A549 treated with CORT108297 at 1 μM for 4 hours (cell line): ENCODE measurements at places on chromosomes 7 and 10. TPM values are rescaled to one million over a fixed set of nuclear protein-coding genes. Genes with fewer than 3 reads are reported as not detected.

The EFCAB10 gene
- 2.4 to 3.7 TPM (median 3.0 TPM) in 5 replicates for total RNA-seq

The WDFY4 gene
- total RNA-seq: 0.02 to 0.05 TPM in 2 of 5 replicates, not detected in the others

The TUBGCP2 gene
- 37.5 to 46.8 TPM (median 45.3 TPM) in 5 replicates for total RNA-seq

The NEUROG3 gene
- not detected in 5 replicates for total RNA-seq

The ZNF488 gene
- 10.3 to 15.1 TPM (median 13.3 TPM) in 5 replicates for total RNA-seq

The FEZF1 gene
- total RNA-seq: not detected in 5 replicates

The WNT8B gene
- total RNA-seq: 0.03 to 0.07 TPM (median 0.04 TPM) in 3 of 5 replicates, not detected in the others

The LRMDA gene
- 4.1 to 5.7 TPM (median 4.8 TPM) in 5 replicates for total RNA-seq

The MSMB gene
- total RNA-seq: not detected in 5 replicates

The SPDYE11 gene
- not detected in 5 replicates for total RNA-seq

The CYP3A4 gene
- total RNA-seq: 0.05 TPM in 1 of 5 replicates, not detected in the others

The TMEM139 gene
- 0.75 to 1.4 TPM (median 1.2 TPM) in 5 replicates for total RNA-seq

The PTEN gene
- 37.4 to 69.1 TPM (median 42.3 TPM) in 5 replicates for total RNA-seq

The OPN1SW gene
- total RNA-seq: not detected in 5 replicates

The PAX4 gene
- not detected in 5 replicates for total RNA-seq

The KIAA1217 gene
- 2.0 to 2.7 TPM (median 2.4 TPM) in 5 replicates for total RNA-seq

The VAX1 gene
- 1.0 to 1.9 TPM (median 1.6 TPM) in 5 replicates for total RNA-seq

The MINDY4 gene
- total RNA-seq: 2.8 to 3.1 TPM (median 2.9 TPM) in 5 replicates

The PIK3AP1 gene
- 0.51 to 0.70 TPM (median 0.60 TPM) in 5 replicates for total RNA-seq

The ECHDC3 gene
- total RNA-seq: 7.9 to 11.5 TPM (median 11.3 TPM) in 5 replicates

The COBL gene
- total RNA-seq: 4.2 to 4.6 TPM (median 4.5 TPM) in 5 replicates

The CALHM3 gene
- total RNA-seq: 0.45 to 0.74 TPM (median 0.49 TPM) in 5 replicates

The CYP2E1 gene
- 0.14 to 0.39 TPM (median 0.25 TPM) in 5 replicates for total RNA-seq

The PLXDC2 gene
- total RNA-seq: 0.02 TPM in 3 of 5 replicates, not detected in the others

The GJD4 gene
- total RNA-seq: 0.06 TPM in 1 of 5 replicates, not detected in the others

The EPO gene
- not detected in 5 replicates for total RNA-seq

The ZNF394 gene
- 16.9 to 19.4 TPM (median 18.1 TPM) in 5 replicates for total RNA-seq

The AKR1C1 gene
- total RNA-seq: 486 to 610 TPM (median 589 TPM) in 5 replicates

The SPDYE1 gene
- total RNA-seq: not detected in 5 replicates

The COL17A1 gene
- 1.6 to 2.7 TPM (median 2.2 TPM) in 5 replicates for total RNA-seq

The SUN3 gene
- 0.15 to 0.16 TPM in 2 of 5 replicates, not detected in the others for total RNA-seq

The DPYSL4 gene
- 15.0 to 20.0 TPM (median 18.9 TPM) in 5 replicates for total RNA-seq

The TMEM196 gene
- not detected in 5 replicates for total RNA-seq

The GIMAP6 gene
- not detected in 5 replicates for total RNA-seq

The APBB1IP gene
- total RNA-seq: 8.7 to 9.4 TPM (median 9.1 TPM) in 5 replicates

The LFNG gene
- total RNA-seq: 8.2 to 17.8 TPM (median 17.1 TPM) in 5 replicates

The SCART1 gene
- total RNA-seq: 0.09 to 0.47 TPM (median 0.27 TPM) in 5 replicates

The TACC2 gene
- total RNA-seq: 81.1 to 93.4 TPM (median 86.7 TPM) in 5 replicates

The MBLAC1 gene
- total RNA-seq: 2.6 to 3.4 TPM (median 3.2 TPM) in 5 replicates

The BRAT1 gene
- 24.3 to 40.7 TPM (median 39.4 TPM) in 5 replicates for total RNA-seq

The SEMA3C gene
- total RNA-seq: 37.8 to 75.8 TPM (median 62.4 TPM) in 5 replicates

The CD36 gene
- total RNA-seq: 0.03 to 0.17 TPM (median 0.07 TPM) in 4 of 5 replicates, not detected in the other

The VWC2 gene
- not detected in 5 replicates for total RNA-seq

The ARHGEF5 gene
- 1.8 to 2.2 TPM (median 2.0 TPM) in 5 replicates for total RNA-seq

The PCLO gene
- total RNA-seq: 0.79 to 1.4 TPM (median 0.96 TPM) in 5 replicates

The GNG11 gene
- 34.6 to 38.9 TPM (median 35.4 TPM) in 5 replicates for total RNA-seq

The GPRIN2 gene
- total RNA-seq: 26.2 to 47.1 TPM (median 37.6 TPM) in 5 replicates

The MRLN gene
- not detected in 5 replicates for total RNA-seq

The HNRNPF gene
- total RNA-seq: 323 to 352 TPM (median 338 TPM) in 5 replicates

The LRRC18 gene
- total RNA-seq: not detected in 5 replicates

The GFRA1 gene
- 9.5 to 10.8 TPM (median 10.2 TPM) in 5 replicates for total RNA-seq
